ENCODE measurements at places on chromosomes 3 and 15.

DNA sequence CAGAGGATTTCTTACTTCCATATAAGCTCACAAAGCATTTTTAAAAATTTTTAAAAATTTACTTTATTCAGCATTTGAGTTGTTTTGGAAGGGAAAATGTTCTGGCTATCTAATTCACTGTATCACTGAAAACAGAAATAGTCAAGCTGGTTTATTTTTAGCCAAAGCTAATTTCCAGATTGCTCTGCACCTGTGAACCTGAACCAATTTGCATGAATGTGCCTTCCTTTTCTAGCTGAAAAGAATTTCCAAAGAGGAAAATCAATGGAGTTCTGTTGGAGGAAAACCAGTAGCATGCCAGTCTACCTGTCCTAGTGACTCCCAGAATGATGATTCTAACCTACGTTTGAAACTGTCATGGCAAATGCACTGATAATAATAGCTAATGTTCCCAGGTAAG is 134.2 kb upstream of the LIPC start:
- no peak for DNase-seq

DNA sequence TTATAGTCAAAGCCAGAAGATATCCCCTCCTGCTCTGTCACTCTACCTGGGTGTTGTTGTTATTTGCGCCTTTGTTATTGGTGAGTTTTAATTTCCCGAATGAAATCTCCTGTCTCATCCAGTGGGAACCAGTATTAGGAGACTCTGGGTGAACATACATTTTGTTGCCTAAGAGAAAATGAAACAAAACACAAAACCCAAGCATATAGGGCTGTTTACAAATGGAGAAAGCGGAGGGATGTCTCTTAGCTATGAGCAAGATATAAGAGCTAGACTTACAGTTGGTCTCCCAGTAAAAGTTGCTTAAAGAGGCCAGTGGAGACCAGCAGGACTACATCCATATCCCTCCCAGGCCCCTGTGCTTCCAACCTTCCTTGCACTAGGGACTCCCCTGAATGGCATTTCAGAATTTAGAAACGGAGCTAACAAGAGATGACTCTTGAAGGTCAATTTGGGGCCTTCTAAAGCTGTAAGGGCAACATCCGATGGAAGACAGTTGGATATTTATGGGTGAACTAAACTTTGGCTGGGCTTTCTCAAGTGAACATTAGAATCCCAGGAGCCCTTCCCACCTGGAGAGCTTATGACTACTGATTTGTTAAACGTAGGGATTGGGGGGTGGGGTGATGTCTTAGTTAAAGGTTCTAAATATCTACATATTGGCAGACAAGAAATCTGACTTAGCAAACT is 2.7 kb downstream of the EOMES start:
- DNase-seq = no peak

DNA sequence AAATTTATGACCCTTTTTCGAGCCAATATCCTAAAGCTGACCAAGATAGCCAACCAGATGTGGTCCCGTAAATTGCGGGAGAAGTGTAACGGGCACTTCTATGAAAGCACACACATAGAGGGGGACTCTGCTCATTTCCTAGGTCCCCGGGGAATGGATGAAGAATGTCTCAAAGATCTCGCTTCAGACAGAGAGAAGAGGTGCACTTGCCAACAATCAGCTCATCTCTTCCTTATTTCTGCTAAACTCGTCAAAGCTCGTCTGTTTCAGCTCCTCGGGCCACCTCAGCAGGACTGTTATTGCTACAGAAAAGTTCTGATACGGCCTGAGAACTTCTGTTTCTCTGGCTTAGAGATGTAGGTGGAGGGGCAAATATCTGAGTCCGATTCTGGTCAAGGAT is 71.8 kb downstream of the TM2D3 start:
- no peak for DNase-seq

DNA sequence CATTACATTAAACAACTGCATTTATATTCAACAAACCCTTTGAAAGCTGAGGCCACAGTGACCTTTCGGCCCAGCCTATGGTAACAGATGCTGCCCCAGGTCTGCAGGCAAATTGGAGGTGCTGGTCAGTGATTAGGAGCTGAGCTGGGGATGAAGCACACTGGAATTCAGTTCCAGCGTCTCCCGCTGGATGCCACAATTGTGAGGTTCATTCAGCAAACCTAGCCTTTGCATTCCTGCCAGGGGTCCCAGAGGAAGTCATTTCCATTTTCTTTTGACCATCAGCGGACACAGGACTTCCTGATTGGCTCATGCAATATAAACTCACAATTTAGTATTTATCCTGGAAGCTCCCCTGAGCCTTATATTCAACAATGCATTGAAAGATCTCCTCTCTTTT is 89.5 kb downstream of the IL20RB start:
- no peak for DNase-seq

GRCh38 chr15:44662478-44663409 is 718 bp downstream of the SPG11 start:
- peak; percentile 90 for DNase-seq

- no peak for DNase-seq
These were observed 12.1 kb downstream of the GOLM2 start for GRCh38 chr15:44300572-44300971.

DNA sequence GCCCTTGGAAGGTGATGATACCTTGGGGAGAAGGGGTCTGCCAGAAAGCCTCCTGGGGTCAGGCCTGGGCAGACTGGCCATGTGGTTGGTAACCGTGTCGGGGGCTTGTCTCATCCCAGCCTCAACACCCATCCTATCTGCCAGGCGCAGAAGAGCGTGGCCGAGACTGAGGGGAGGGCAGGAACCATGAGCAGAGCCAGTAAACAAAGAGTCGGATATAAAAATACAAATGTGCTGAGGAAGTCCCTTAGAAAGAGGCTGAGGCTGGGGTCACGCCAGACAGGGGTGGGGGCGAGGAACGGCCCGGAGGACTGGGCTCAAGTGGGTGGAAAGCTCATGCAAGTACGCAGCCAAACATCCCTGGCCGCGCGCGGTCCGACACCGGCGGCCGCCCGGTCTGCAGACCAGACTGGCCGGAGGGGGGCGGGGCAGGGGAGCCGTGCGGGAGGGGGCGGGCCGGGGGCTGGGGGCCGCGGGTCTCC is 1.9 kb downstream of the CAMK2N2 start:
- DNase-seq = no peak

DNA sequence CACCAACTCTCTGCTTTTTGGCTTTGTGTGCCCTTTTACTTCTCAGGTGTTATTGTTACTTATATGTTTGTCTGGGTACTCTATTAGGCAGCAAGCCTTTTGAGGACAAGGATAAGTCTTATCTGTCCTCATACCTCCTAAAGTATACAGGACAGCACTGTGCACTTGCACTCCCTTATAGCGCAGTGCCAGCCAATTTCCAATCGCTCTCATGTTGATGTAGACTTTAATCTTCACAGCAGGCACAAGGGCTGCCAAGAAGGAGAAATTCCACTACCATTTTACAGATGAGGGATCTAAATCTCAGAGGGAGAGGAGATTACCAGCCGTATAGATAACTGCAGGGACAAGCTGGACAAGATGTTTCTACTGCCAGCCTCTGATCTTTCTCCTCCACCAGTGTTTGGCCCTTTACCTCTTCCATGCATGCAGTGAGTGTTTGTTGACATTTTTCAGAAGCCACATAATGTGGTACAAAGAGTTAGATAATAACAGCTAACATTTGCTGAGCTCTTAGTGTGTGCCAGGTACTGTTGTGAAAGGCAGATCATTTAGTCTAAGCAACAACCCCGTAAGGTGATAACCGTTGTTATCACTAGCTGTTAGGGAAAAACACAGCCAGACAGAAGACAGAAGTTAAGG is 30.1 kb downstream of the SST start:
- no peak for DNase-seq

DNA sequence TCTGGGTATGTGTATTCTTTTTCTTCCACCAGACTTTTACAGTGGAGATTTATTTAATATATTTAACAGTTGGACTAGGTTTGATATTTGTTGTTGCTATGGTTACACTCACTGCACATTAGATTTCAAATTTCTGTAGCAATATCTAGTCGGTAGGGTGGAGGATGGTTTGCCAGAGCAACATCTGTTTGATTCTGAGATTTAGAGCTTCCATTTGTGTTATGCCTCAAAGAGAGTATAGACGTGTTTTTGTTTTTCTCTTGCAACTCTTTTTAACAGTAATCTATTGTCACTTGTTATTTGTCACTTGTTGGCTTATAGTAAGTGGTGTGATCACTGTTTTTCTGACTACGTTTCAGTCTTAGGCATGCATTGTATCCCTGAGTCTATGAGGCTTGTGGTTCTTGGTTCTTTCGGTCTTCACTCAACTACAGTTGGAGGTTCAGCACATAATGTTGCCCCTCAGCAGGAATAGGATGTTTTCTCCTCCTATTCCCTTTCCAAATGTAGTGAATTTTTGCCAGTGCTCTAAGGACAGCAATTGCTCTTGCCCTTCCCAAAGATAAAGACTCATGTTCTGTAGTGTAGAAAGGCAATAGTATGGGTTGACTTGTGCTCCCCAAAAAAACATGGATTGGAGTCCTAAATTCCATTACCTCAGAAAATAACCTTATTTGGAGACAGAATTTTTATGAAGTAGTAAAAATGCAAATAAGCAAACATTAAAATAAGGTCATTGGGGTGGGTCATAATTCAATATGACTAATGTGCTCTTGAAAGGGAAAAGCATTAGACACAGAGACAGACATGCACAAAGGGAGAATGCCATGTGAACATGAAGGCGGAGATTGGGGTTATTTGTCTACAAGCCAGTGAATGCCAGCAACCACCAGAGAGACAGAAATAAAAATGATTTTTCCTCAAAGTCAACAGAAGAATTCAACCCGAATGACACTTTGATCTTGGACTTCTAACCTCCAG is 692.1 kb downstream of the DIPK2A start:
- no peak for DNase-seq

- no peak for DNase-seq
These were observed 14.3 kb downstream of the KLHL25 start for GRCh38 chr15:85780225-85780985.

- DNase-seq = no peak
These were observed 7.8 kb upstream of the C3orf52 start for GRCh38 chr3:112078125-112079083.

DNA sequence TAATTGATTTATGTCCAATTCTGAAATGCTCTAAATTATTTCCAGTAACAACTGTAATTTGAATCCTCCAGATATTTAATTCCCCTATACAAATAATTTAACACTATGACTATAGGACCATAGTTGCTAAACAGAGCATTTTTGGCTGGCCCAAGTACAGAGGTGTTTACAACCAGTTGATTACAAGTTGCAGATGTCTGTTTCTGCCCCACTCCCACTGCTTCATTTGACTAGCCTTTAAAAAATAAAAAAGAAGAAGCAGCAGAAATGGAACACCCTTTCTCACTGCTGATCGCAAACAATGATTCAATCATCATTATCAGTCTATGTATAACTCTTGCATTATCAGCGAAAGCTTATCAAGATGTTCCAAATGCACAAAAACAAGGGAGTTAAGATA is 54.6 kb downstream of the SENP7 start:
- DNase-seq = no peak

DNA sequence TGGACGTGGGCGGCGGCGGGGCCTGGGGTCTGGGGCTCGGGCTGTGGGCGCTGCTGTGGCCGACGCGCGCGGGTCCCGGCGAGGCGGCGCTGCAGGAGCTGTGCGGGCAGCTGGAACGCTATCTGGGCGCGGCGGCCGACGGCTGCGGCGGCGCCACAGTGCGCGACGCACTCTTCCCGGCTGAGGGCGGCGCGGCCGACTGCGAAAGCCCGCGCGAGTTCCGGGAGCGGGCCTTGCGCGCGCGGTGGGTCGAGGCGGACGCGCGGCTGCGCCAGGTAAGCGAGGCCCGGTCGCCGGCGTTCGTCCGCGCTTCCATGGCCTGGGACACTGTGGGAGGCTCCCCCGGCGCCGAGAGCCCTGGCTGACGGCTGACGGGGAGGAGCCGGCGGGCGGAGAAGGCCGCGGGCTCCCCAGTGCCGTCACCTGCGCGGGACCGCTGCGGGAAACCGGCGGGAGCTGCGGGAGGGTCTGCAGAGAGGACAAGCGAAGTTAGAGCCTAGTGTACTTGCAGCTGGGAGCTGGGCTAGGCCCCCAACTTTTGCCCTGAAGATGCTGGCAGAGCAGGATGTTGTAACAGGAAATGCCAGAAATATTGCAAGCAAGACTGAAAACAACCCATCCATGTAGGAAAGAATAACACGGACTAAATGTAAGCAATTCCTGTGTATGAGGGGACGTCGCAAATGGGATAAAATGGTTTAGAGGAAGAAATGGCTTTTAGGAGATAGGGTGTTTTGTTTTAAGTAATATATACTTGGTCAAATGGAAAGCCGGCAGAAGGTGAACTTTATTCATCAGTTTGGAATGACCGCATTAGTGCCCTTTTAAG is 847 bp downstream of the WHAMM start:
- DNase-seq = peak; percentile 50

DNA sequence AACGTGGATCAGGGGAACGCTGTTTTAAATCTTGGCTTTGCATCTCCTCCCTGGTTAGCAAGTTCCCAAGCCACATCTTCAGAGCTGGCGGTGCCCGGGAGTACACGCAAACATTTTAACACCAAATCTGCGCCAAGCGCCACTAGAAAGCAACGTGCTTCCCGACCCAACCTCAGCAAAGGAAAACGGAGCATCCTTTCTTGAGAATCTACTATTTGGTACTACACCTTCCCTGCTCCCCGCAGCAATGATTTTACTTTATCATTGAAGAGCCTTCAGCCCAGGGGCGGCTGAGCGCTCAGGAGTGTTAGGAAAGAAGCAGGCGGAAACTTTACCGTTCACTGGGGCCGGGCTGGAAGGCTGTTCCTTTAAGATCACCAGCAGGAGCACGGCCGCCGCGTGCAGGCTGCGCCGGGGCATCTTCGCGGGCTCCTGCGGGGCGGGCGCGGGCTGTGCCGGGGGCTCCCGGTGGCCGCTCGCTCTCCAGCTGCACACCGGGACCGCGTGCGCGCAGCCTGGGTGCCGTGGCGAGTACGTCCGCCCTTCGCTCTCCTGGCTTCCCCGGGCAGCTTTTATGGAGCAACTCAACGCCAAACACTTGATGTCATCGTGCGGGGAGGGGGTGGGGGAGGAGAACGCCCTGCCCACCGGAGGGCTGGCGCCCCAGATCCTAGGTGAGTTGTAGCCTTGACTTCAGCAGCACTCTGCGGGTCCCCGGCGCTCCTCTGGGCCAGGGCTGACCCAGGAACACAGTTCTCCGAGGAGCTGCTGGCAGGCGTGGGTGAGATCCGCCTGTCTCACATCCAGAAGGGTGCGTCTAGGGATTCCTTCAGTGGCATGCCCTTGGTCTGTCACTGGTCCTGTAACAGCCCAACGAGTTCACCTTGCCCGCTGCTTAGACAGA is at the start of gene CA12:
TSS of gene CA12 (minus strand) at position 546 of the 904 bp plus-strand sequence. CDS start at position 420, 126 bp downstream.
- no peak for DNase-seq

DNA sequence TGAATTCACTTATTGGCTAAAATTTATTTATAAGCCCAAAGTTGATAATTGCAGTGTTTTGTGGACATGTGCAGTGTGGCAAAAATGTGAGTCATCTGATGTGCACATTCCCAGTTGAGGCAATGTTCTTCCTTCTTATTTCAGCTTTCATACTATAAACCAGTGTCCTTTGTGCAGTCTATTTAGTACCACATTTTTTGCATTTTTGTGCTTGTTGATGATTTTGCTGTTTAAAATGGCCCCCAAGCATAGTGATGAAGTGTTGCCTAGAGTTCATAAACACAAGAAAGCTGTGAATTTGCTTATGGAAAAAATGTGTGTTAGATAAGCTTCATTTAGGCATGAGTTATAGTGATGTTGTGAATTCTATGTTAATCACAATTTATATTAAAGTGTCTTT is 19.4 kb upstream of the IL20RB start:
- DNase-seq = no peak
